Testis (tissue), 5 donors: ENCODE measurements at places on chromosomes 2 and 18. TPM values are rescaled to one million over a fixed set of nuclear protein-coding genes. Genes with fewer than 3 reads are reported as not detected.

Gene XDH
- 0.43 TPM for total RNA-seq

Gene CCDC85A
- 2.9 TPM for total RNA-seq

Gene PLEKHH2
- total RNA-seq, result 45.3 TPM

Gene SCYGR6
- not detected for total RNA-seq

GRCh38 chr2:212973347-212973746 lies 178.1 kb downstream of the IKZF2 start:
- no peak for DNase-seq

GRCh38 chr18:62933261-62933887 lies 218.0 kb downstream of the PHLPP1 start:
- no peak for DNase-seq

- no peak for DNase-seq
Measured at GRCh38 chr2:73359915-73360697, 25.5 kb upstream of the ALMS1 start.

- peak; percentile 62 for DNase-seq
Measured at GRCh38 chr2:105627534-105627933, 117.2 kb upstream of the NCK2 start.

GRCh38 chr2:12176623-12177454 lies 430.4 kb downstream of the LPIN1 start:
- peak; percentile 42 for DNase-seq

- DNase-seq, result no peak
Measured at GRCh38 chr2:23478933-23479683, 94.1 kb downstream of the KLHL29 start.

GRCh38 chr2:167318581-167318980 lies 430.3 kb downstream of the XIRP2 start:
- no peak for DNase-seq

- DNase-seq, result peak; percentile 11
Measured at GRCh38 chr2:240637116-240637900, 12.0 kb downstream of the GPR35 start.

- DNase-seq, result no peak
Measured at GRCh38 chr18:9009703-9010488, 92.6 kb upstream of the NDUFV2 start.

DNA sequence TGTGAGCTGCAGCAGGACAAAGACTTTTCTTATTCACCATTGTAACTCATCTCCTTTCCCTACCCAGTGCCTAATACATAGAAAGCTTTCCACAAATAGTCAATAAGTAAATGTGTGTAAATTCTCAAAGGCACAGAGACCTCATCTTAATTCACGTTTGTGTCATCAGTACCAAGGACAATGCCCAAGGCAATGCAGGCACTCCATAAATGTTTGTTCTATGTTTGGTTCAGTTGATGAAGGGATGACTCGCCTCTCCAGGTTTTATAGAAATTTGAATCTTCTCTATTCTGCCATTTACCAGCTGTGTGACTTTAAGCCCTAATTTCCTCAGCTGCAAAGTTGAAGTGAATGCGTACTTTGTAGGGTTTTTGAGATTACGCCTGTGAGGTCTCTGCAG lies 2.1 kb upstream of the MOGAT1 start:
- DNase-seq, result no peak

DNA sequence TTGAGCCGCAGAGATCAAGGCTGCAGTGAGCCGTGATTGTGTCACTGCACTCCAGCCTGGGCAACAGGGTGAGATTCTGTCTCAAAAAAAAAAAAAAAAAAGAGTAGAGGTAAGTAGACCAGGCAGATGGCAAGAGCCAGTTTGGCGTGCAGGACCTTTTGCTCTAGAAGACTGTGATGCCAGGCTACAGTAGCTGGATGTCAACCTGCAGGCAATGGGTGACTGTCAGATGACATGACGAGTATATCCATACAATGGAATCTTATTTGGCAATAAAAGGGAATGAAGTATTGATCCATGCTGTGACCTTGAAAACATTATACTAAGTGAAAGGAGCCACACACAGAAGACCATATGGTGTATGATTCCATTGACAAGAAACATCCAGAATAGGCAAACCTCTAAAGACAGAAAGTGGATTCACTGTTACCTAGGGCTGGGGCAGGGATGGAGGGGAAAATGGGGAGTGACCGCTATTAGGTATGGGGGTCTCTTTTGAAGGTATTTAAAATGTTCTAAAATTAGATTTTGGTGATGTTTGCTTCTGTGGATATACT lies 11.2 kb upstream of the DGUOK start:
- DNase-seq, result no peak

- no peak for DNase-seq
Measured at GRCh38 chr2:165637396-165637795, 156.7 kb downstream of the GALNT3 start.

GRCh38 chr2:48085888-48086287 lies 179.6 kb upstream of the FBXO11 start:
- DNase-seq, result no peak

DNA sequence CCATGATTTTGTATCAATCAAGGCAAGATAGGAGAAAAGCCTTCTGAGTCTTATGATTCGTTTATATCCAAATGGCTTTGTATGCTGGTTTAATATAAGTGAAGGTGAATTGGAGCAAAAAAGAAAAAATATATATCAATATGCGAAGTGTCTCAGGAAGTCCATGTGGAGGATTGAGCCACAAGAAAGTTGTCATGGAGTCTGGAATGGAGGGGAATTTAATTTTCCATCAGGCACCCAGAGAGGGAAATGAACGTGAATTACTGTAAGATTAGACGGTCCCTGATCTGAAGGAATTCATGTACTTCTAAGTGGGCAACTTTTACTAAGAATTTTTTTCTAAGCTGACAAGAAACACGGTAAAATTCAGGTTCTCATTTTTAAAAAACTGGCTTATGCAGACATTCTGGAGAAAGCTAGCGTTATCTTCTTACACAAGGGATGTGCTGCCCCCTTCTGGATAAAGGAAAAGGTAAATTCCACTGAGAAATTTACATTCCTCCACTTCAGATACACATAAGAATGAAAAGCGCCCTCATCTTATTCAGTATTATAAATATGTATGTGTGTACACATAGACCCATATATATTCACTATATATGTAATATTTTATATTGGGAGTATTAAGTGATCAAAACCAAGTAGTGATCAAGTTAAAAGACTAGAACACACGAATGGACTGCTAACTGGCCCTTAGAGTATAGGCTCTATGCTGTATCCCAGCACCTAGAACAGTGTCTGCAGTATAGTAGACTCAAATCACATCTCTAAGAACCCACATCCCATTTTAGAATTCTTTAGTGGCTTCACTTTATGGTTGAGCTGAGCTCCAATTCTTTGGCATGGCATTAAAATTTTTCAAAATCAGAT lies 289.0 kb upstream of the TFPI start:
- no peak for DNase-seq

DNA sequence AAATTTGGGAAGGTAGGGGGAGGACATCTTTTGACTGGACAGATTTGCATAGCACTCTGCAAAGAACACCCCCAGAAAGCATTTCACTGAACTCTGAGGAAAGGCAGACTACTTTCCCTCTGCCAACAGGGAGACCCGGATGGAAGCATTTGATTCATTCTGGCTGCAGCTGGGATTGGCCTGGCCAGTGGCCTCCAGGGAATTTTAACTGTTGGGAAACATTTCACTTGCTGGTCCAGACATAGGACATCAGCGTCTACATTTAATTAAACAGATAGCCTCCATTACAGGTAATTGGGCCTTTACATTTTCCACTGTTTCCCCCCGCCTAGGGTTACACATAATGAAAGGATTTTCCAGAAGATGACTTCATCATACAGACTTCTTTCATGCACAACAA lies 92.8 kb downstream of the MARCHF4 start:
- DNase-seq, result no peak

DNA sequence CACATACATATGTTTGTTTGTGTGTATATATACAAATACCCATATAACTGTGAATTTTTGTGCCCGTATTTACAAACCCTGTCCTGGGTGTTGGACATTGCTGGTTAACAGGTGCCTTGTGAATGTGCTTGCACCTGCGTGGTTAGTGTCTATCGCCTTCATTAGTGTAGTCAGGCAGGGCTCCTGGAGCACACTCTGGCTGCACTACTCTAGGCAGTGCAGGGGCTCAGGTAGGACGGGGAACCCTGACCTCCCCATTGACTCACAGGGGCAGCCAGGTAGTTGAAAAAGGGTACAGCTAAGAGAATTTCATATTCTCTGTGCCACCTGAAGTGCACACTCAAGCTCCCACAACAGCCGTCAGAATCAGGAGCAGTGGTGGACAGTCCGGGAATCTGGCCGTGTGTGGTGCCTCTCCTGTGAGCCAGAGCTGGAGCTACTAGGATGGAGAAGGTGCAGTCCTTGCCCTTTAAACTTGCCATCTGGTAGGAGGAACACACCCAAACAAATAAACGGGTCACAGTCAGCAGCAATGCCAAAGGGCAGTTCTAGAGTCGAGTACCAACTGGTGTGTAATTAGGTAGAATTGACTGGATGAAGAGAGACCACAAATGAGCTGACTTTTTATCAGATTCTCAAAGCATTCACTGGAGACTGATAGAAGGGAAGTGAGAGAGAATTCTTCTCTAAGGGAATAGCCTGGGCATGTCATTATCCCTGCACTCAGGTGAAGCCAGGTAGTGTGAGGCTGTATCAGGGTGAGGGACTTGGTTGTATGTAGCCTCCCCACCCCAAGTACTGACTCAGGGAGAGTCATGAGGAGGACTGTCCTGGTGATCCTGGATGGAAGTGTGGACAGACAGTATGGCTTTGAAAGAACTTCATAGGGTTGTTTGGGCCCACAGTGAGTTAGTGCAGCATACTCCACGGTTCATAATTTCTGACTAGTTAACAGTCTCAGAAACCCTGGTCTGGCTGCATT lies 44.1 kb downstream of the FARP2 start:
- no peak for DNase-seq
